ENCODE measurements at places on chromosomes 5 and 9.

- no peak for DNase-seq
These were observed 1.2 kb downstream of the RNF224 start for GRCh38 chr9:137228506-137228967.

DNA sequence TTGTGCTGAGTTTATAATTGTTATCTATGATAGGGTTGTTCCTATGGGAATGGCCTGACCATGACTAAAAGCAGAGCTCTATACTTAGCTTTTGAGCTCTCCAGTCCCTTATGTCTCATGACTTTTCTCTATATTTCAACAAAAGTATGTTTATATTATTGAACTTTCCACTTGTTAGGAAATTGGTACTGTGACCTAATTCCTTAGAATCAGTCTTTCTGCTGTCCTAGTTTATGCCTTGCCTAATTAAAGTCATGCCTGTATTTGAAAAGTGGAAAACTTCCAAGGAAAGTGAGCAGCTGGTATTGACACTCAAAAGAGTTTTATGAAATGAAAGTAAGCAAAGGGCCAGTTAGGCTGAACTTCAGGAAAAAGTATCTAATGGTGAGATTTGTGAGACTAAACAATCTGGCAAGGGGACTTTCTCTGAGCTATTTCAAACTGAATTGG lies 68.6 kb downstream of the XRCC4 start:
- DNase-seq: no peak

DNA sequence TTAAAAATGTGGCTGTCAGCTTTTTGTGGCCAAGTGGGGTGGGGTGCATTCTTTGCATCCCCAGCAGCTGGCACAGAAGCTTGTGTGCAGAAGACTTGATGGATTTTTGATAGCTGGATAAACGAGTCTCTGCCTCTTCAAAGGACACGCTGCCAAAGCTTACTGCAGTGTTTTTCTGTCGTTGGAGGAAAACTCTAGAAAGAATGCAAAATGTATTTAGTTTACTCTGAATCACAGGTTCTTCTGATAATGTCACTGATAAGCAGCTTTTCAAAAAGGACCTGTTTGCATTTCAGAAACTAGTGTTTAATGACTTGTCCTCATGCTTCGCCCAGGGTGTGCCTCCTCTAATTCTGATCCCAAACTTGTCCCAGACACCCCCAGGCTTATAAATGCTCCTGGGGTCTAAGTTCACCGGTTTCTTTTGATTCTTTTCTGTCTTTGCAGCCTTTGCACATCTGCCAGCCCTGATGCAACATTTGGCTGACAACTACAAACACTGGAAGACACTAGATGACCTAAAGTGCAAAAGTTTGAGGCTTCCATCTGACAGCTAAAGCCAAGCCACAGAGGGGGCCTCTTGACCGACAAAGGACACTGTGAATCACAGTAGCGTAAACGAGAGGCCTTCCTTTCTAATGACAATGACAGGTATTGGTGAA lies 66.0 kb downstream of the WDR41 start:
- no peak for DNase-seq

- no peak for DNase-seq
These were observed 504 bp upstream of the OTP start for GRCh38 chr5:77638763-77639671.

DNA sequence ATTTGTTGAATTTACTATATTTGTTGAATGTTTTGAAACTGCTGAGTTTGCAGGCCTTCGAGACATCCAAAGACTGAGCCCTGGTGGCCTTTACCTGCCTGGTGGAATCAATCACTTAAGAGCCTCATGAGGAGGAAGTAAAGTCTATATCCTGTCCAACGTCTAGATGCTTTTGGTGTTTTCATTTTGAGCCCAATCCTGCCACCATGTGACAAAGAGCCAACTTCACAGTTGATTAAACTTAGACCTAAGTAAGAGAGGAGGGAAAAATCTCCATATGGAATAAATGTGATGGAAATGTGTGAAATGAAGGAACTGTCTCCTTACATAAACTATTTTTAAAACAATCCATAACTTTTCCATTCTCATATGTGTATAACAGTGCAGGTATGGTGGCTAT lies 220.1 kb downstream of the PRR16 start:
- DNase-seq: no peak

DNA sequence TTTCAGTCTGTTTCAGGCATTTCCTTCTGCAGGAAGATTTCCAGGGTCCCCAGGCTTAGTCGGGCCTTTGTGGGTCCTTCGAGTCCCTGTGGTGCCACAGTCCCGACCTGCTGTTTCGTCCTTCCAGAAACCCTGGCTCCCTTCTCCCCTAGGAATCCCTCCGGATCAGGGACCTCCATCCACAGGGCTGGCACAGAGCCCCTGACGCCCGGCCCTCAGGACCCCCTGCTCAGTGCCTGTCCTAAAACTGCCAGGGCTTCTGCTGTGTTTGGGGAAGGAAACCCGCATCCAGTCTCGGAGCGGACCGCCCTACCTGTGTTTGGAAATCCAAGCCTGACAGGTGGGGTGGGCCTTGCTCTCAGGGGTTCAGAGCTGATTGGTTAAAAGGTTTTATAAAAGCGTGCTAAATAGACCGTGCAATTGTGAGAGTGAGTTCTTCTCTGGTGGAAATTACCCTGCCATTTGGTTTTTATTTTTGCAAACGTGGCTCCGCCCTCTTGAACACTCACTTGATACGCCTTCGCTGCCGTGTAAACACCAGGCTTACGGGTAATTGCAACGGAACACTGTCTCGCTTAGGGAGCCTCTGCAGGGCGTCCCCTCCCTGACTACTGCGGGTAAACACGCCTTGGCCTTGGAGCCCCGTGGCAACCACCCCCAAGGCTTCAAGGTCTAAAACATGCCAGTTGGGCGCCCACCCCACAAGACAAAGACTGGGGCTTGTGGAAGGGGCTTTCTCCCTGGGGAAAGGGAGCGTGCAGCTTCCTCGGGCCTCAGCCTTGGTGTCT lies 121.2 kb downstream of the PHF2 start:
- no peak for DNase-seq

DNA sequence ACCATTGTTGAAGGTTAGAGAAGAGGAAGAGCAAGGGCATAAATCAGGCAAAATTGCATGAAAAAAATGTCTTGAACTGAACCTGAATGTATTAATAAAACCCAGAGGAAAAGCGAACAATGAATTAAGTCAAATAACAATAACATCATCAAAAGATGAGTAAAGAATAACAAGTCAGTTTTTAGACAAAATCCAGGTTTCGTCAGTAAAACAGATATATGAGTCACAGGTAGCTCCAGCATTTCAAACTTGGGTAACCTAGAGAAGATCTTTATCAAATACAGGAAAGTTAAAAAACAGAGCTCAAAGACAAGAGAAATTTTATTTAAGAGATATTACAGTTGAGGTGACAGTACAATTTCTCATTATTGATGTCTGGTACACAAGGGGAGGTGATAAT lies 332.4 kb downstream of the EFNA5 start:
- DNase-seq: no peak

GRCh38 chr9:113623851-113624485 lies 160.4 kb downstream of the RGS3 start:
- no peak for DNase-seq

GRCh38 chr9:72333197-72333596 lies 31.8 kb downstream of the ZFAND5 start:
- no peak for DNase-seq

DNA sequence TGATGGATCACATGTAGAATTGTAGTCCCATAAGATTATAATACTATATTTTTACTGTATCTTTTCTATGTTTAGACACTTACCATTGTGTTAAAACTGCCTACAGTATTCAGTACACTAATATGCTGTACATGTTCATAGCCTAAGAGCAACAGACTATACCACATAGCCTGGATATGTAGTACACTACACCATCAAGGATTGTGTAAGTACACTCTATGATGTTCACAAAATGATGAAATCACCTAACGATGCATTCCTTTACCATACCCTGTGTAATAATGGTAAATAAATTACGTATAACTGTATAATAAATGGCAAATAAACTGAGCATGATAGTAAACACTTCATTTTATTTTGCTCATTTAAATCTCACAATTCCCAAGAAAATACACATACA lies 60.3 kb downstream of the RICTOR start:
- no peak for DNase-seq

DNA sequence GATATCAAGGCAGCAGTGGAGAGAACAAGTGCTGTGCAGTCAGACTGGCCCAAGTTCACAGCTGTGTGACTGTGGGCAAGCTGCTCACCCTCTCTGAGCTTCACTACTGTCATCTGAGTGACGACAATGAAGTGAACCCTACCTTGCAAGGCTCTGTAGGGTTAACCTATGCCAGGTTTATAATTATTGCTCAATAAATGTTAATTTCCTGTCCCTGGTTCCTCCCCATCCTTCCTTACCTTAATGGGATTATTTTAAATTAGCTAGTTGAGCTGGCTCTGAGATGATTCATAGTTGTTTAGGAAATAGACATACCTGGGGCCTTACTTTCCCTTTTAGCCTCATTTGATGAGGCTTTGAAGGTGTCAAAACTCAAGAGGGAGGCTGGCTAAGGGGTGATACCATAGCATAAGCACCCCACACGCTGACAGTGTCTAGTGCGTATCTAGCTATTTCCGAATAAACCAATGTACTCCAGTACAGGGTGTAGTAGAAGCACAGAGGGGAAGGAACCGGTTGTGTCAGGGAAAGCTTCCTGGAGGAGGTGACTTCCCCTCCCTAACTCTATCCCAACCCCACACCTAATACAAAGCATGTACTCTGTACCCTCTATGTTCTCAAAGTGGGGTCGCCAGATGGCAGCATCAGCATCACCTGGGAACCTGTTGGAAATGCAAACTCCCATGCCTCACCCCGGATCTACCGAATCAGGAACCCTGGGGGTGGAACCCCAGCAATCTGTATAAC lies 63.3 kb upstream of the SLC25A51 start:
- DNase-seq: no peak

DNA sequence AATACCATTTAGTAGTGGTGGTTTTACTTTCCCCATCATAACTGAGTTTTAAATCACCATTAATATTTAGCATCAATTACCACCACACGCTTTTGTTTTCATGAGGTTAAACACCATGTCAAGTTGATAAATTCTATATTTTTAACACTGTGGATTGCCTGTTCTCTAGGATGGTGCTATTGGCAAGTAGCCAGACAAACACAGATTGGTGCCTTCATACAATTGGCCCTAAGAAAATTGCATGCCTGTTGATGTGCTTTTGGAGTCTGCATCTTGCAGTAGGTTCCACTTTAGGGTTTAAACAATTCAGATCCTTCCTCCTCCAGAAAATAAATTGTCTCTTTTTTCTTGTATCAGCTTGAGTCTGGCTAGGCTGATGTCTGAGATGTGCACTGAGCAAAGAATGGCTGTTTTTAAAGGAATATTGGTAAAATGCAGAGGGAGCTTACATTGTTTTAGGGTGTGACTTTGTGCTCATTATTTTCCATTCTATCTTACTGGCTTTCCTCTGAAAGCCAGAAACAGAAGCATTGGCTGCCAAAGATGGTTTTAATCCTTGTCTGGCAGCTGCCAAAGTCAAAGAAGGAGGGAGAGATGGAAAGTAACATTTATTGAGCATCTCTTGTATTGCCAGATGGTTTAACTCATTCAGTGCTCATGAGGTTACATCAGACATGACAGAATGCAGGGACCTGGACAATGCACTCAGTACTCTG lies 19.6 kb upstream of the MAN2A1 start:
- peak; percentile 17 for DNase-seq

GRCh38 chr9:127133739-127134167 lies 11.3 kb upstream of the ANGPTL2 start:
- no peak for DNase-seq

GRCh38 chr9:109276469-109277440 lies 44.1 kb downstream of the EPB41L4B start:
- no peak for DNase-seq

DNA sequence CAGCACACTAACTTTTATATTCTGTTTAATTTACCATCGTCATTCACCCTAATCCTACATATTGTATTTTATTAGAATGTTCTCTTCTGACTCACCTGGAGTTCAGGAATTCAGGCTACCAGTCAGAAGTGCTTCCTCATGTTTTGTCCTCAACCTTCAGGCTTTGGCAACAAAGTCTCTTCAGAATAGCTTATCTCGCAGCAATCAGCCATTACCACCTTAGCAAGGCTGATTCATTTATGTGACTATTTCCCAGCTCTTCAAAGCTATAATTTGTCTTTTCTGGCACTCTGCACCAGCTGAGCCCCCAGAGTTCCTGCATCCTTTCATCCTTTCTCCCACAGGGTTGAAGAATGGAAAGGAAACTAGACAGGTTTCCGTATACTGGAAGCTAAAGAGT lies 365.5 kb upstream of the CDH18 start:
- no peak for DNase-seq

GRCh38 chr9:105148328-105149006 lies 96.0 kb upstream of the SLC44A1 start:
- DNase-seq: no peak

GRCh38 chr5:135826221-135826525 lies 8.3 kb upstream of the SLC25A48 start:
- DNase-seq: no peak
